ENCODE measurements at places on chromosomes 13 and 19.

DNA sequence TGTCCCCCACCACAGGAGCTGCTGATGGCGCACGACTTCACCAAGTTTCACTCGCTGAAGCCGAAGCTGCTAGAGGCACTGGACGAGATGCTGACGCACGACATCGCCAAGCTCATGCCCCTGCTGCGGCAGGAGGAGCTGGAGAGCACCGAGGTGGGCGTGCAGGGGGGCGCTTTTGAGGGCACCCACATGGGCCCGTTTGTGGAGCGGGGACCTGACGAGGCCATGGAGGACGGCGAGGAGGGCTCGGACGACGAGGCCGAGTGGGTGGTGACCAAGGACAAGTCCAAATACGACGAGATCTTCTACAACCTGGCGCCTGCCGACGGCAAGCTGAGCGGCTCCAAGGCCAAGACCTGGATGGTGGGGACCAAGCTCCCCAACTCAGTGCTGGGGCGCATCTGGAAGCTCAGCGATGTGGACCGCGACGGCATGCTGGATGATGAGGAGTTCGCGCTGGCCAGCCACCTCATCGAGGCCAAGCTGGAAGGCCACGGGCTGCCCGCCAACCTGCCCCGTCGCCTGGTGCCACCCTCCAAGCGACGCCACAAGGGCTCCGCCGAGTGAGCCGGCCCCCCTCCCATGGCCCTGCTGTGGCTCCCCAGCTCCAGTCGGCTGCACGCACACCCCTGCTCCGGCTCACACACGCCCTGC, 4.4 kb upstream of the NOP53 start:
- DNase-seq = no peak

GRCh38 chr19:49672131-49672919, 4.7 kb upstream of the PRMT1 start:
- DNase-seq = peak; percentile 49

GRCh38 chr19:42105368-42105767, 26.9 kb downstream of the POU2F2 start:
- no peak for DNase-seq

GRCh38 chr19:43395561-43395960, 19.1 kb upstream of the TEX101 start:
- DNase-seq = no peak

DNA sequence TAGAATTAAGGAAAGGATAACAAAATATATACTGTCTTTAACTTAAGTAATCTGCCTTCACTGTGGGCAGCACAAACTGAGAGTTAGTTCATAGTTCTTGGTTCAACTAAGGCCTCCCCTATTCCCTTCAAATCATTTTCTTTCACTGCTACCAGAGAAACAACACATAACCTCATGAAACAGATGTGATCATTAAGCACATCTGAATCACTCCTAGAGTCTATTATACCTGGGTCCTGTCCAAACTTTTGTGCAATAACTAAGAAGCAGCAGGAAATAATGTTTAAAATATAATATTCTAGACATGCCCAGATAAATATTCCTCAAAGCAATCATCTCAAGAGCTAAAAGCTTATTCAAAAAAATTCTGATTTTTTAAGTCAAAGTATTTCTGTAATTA, 62.9 kb downstream of the ZC3H13 start:
- no peak for DNase-seq

GRCh38 chr19:19321141-19321577, 530 bp downstream of the MAU2 start:
- no peak for DNase-seq

- no peak for DNase-seq
Observed at GRCh38 chr13:51151463-51151862, 40.4 kb upstream of the C13orf42 start.

- peak; percentile 8 for DNase-seq
Observed at GRCh38 chr13:111474136-111475002, 153.9 kb downstream of the TEX29 start.

GRCh38 chr13:30659980-30660379, 42.3 kb downstream of the USPL1 start:
- DNase-seq = no peak

DNA sequence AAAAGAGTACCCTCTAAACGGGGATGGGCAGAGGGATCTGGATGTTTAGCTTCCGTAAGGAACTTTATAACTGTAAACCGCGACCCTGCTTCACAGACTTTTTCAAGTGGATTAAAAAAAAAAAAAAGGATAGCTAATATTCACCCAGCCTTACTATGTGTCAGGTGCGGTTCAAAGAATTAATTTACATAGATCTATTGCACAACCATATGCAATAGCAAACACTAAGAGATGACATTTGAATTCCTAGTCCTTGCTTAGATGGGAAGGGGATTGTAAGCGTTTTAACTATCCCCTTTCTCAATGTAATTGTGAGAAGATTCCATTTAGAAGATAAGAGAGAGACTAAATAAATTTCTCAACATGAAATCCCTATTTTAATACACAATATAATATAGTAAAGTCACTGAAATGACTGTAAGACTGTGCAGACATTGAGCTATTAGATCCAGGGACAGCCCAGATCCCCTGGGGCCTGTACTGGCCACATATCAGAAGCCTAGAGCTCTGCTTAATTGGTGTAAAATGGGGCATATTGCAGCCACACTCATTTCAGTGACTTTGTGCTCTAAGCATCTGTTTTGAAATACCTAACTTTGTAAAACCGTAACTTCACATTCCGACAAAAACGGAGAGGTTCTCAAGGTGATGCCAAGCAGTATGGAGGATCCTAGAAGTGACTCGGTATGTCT, 13.6 kb downstream of the LATS2 start:
- DNase-seq = no peak
